Retina (tissue), 1 donor: ENCODE measurements at places on chromosomes 7 and 10.
A peak's percentile ranks its signal among the peaks of the same experiment; 100 is the strongest.

DNA sequence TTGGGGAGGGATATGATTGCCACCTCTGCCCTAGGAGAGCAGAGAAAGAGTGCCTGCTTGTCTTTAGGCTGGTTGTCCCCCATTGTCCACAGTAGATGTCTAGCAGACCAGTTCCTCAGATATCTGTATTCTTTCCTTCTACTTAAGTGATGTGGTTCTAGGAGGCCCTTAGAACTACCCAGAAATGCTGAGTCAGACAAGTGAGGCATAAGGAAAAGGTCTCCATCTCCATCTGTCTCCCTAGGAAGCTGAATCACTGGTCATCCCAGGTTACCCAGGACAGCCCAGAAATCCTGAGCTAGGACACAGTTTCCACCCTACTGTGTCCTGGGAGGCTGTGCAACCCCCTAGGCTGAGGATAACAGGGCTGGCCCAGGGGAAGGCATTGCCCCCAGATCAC is 93.4 kb upstream of the INHBA start:
- no peak for DNase-seq

- no peak for DNase-seq
Measured at GRCh38 chr7:117997862-117998825, 124.9 kb upstream of the CTTNBP2 start.

GRCh38 chr10:72730479-72730878 is 38.5 kb downstream of the MCU start:
- DNase-seq = no peak

DNA sequence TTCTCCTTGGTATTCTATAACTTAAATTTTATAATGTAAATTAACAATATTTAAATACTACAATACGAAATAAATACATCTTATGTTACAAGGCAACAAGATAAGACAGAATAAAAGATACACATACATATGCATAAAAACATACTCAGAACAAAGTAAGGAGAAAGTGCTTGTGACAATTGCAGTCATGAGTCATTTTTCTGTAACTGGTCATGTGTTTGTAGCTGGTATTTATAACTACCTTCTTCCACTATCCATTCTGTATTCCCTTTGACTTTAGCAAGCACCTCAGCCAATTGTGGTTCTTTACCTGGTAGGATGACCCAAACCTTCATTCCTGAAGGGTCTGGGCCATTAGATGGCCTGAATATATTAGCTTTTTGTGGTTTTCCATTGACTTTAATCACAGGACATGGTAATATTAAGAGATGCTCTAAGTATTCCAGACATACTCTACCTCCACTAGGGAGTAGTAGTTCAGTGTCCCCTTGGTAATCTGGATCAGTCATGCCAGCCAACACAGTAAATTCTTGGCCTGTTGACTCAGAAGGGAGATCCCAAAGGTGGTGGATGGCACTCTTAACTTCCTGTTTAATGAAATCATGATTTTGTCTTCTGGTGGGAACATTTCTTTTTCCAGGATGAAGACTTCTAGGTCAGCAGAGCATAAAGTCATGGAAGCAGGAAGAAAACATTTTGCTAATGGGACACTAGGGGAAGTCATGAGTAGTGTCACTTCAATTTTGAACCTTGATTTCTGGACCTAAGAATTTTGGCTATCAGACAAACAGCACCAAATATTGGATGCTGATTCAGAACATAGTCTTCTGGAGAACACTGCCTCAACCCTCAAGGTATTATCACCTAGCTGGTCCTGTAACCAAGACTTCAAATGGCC is 733.7 kb upstream of the IGFBP3 start:
- no peak for DNase-seq

DNA sequence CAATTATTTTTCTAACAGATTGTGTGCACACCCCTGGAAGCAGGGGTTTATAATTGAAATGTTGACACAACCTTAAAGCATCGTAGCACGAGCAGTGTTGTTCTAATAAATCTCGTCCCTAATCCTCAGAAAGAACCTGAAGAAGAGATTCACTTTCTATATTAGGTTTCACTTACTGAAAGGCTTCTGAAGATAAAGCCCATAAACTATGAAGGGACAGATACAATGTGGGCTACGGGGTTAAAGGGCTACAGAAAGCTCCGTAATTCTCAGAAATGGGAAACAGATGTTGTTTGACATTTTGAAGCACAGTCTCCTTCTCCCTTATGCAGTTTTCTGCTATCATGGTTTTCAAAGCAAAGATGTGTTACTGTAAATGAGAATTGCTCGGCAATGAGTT is 479.6 kb downstream of the GATA3 start:
- DNase-seq = no peak

DNA sequence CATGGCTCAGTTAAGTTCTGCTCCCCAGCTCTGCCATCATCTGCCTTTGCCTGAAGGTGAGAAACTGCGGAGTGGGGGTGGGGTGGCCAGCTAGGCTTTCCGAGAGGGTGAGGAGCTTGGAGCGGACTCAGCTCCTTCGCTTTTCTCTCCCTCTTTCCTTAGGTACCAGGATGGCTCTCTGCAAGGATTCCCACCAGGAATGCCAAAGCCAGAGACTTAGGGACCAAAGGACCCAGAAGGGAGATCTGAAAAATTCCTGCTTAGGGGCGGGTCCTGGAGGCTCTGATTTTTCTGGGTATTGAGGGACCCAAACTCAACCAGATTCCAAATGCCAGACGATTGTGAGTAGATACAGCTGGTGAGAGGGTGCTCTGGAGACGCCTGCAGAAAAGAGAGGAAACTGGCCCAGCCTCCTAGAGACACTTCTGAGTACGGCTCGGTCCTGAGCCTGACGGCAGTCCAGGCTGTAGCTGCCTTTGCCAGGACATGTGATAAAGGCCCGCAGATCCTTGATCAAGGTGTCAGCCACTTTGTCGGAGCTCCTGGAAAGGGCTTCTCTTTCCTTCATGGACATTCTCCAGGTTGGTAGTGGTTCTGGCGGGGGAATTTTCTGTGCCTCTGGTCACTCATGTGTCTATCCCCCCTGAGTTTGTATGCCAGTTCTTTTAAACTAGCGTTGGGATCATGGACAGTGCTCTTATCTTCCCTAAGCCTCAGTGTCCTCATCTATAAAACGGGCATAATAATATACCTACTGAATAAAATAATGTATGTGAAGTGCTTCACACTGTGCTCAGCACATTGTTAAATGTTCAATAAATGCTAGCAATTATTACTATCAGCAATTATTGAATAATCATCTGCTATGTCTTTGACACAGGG is 42.5 kb upstream of the BTRC start:
- DNase-seq = peak; percentile 64

DNA sequence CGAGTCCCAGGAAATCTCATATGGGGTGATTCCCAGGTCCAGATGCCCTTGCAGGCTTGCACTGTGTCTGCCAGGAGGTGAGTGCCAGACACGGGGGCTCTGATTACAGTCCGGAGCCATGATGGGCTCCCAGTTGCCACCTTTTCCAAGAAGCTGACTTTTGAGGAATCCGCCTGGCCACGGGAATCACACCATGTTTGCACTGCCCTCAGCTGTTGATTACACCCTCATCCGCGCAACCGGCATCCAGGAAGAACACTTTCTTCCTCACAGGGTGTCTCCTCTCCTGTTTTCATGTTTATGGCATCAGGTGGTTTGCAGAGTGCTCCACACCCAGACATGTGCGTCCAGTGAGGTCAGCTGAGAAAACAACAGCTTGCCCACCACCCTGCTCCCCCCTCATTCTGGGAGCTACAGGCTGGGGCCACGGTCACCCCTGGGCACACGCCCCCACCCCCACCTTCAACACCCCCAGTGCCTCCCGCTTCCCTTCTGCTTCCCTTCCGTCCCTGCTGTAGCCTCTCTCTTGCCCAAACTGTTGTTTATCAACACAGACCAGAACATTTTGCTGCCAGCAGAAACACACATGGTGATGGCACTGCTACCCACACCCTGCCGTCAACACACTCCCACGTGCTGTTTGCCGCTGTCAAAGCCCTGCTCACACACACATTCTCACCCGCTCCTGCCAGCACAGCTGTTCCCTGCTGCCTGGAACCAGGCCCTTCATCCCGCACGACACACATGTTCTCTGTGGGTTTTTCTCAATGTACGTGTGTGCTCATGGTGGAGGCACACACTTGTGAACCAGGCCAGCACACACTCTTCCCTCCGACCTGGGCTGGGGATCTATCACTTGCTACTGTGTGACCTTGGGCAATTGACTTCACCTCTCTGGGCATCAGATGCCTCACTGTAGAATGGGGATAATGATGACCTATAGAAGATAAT is 35.8 kb downstream of the DDIT4 start:
- no peak for DNase-seq
